ENCODE measurements at places on chromosomes 4 and X.
A peak's percentile ranks its signal among the peaks of the same experiment; 100 is the strongest.

DNA sequence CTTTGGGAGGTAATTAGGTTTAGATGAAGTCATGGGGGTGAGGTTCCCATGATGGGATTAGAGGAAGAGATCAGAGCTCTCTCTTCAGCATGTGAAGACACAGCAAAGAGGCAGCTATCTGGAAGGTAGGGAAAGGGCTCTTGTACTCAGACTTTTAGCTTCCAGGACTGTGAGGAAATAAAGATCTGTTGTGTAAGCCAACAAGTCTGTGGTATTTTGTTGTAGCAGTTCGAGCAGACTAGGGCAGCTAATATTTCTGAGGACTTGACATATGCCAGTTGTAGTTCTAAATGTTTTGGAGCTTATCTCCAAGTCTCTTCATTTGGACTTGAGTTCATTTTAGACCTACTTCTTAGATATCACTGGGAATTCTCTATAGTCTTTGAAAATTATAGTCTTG lies 137.3 kb upstream of the PDE5A start:
- DNase-seq = no peak

- DNase-seq = no peak
Observed at GRCh38 chr4:30962939-30963338, 242.8 kb downstream of the PCDH7 start.

- DNase-seq = no peak
Observed at GRCh38 chr4:145878501-145879435, 59.9 kb downstream of the ZNF827 start.

GRCh38 chr4:29571322-29571721 lies 1148.8 kb upstream of the PCDH7 start:
- no peak for DNase-seq

DNA sequence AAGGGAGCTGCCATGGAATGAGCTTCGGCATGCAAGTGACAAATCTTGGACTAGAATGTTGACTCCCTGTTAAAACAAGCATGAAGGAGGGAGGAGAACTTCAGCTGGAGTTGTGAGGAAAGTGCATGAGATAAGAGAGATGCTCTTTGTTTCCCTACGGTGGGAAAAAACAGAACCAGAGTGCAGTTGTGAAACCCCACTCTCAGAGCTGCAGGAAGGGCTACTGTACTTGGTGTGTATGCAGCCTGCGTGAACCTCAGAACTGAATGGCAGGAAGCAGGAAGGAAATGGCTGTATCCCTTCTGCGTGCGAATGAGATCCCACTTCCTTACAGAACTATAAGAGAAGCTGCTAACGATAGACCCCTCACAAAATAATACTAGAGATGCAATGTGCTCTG lies 57.2 kb downstream of the EGF start:
- no peak for DNase-seq

- DNase-seq = peak; percentile 23
Observed at GRCh38 chr4:185039508-185040273, 21.4 kb downstream of the HELT start.

- DNase-seq = no peak
Observed at GRCh38 chr4:15809058-15809457, 30.9 kb downstream of the CD38 start.

GRCh38 chr4:99043346-99043745 lies 45.2 kb downstream of the ADH5 start:
- no peak for DNase-seq

- no peak for DNase-seq
Observed at GRCh38 chr4:100809506-100809905, 291.7 kb upstream of the EMCN start.

DNA sequence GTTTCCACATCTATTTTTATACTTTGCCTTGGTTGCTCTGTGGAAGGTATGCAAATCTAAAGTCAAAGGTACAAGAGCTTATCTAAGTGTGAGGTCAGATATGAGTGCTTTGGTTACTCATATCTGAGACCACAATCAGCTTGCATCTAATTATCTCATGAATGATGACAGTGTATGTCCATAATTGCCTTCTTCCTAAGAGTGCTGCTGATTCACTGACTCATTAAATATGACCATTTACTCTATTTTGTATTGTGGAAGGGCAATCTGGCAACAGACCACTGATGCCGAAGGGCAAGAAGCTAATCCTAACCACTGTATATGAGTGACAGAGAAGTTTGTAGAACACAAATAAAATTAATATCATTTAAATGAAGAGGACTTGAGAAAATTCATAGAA lies 1190.2 kb upstream of the AGA start:
- no peak for DNase-seq

DNA sequence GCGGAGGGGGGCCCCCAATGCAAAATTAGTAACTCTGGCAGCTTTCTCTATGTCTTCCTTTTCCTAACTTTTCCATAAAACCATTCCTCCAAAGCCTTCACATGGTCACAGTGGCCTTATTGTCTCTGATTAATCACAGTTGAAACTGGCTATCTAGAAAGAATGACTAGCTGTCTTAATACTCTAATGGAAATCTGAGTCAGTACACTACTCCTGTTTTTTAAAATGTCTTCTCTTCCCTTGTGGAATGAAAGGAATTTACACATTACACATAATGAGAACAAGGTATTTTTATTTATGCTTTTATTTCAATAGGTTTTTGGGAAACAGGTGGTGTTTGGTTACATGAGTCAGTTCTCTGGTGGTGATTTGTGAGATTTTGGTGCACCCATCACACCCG lies 66.3 kb upstream of the PUDP start:
- DNase-seq = no peak

DNA sequence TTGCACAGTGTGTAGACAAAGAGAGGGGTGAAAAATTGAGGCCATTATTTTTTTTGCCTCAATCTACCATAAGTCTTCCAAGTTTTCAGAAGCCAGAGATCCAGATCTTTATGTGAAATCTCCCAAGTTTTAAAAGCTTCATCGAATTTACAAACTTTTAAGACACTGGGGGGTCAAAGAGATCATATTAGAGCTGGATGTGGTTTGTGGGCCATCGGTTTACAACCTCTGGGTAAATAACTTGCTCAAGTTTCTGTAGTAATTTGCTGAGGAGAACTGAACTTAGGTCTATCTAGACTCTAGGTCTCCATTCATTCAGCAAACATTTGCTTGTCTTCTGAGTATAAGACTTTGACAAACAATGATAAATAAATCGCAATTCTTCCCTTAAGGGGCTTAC lies 54.0 kb upstream of the CHRNA9 start:
- DNase-seq = no peak

DNA sequence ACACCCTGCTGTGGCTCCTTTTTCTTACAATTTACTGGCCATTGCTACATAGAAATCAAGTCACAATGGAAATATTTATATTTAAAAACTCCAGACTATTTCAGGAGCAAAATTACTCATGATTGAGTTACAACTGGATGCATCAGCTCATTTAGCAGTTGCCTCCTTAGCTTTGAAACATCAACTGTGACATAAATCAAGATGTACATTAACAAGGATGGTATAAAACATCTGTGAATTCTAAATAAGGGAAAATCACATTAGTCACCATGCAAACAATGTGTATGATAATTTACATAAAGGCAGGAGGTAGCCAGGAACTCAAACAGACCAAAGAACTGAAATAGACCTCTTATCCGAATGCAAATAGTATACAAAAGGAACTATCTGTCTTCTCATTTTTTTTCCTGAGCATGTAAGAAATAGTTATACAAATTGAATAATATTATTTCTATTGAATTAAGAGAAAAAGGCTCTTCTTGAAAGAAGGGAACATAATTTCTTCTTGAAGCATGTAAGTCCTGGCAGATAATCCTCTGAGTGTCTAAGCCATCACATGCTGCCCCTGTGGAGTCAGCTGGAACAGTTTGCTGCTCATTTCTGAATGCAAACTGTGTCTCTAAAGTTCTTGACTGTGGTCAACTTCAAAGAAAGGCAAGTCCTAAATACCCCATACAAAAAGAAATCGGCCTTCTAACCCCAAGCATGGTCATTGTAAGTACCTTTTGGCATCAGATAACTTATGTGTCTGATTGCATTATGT lies 151.2 kb downstream of the NAA11 start:
- DNase-seq = no peak

GRCh38 chrX:13669246-13669737 lies 16.4 kb downstream of the TCEANC start:
- DNase-seq = no peak

DNA sequence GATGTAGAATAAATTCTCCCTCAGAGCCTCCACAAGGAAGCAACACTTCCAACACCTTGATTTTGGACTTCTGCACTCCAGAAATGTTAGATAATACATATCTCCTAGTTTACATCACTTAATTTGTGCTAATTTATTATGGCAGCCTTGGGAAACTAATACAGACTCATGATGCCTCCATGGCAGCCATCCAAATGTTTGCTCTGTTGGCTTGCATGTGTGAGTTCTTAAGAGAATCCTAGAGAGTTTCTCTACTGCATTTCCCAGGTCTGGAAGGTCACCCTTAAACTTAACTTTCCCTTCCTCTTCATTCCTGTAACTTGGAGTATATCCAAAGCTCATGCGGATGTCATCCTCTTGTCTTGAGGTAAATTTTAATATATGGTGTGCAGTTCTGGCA lies 956.1 kb downstream of the ADGRL3 start:
- no peak for DNase-seq

- DNase-seq = no peak
Observed at GRCh38 chr4:169987327-169988228, 38.6 kb downstream of the MFAP3L start.

DNA sequence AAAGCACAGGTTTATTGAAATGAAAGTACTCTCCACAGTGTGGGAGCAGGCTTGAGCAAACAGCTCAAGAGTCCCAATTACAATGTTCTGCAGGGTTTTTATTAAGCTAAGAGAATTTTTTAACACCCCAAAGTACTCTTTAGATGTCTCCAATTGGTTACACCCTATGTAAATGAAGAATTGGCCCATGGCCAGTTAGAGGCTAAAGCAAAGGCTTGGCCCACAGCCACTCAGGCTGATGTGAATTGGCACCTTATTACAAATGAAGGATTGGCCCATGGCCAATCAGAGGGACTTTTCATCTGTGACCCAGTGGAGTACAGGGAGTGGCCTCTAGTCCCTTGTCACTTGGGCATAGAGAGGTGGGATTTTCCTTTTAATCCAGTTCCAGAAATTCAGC lies 30.1 kb upstream of the IQCM start:
- DNase-seq = no peak

DNA sequence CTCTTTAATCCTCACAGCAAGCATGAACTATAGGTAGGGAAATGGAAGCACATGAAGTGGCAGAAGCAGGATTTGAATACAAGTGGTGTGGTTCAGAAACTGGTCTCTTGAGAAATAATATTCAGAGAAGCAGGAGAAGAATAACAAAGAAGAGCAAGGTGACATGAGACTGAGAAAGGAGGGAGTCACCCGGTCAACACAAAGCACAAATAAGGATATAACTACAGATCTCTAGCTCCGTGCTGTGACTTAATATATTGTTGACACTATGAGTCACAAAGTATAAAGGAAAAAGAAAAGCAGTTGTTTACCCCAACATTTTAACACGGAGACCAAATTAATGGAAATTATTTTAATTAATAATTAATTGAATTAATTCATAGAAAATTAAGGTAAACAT lies 204.5 kb downstream of the CPE start:
- no peak for DNase-seq

DNA sequence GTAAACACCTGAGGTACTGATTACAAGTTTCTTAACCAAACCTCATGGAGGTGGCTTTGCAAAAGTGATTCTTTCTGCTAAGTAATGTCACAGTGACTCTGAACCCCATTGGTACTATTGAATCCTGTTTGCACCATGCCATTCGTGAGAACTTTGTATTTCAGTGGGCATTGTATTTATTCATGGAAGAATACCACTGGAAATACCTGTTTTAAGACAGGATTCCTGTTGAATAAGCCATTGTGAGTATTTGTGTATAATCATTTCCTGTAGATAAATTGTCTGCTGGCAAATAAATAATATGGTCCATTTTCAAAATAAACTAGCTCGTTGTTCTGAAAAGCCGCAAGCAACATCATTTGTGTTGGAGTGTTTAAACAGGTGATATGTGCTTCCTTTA lies 136.4 kb upstream of the GUCY1A1 start:
- DNase-seq = no peak

DNA sequence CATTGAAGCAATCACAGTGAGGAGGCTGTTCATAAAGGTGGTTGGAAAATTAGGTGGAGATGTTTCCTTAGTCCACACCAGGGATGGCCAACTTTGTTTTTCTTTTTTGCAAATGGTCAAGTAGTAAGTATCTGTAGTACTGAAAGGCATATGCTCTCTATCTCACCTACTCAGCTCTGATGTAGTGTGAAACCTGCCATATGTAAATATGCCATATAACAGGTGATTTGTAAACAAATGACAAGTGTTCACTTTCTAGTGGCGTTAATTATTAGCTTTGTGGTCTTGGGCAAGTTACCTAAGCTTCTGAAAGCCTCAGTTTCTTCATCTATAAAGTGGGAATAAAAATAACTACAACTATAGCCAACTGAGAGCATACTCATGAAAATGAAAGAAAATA lies 421.4 kb upstream of the LCORL start:
- no peak for DNase-seq

DNA sequence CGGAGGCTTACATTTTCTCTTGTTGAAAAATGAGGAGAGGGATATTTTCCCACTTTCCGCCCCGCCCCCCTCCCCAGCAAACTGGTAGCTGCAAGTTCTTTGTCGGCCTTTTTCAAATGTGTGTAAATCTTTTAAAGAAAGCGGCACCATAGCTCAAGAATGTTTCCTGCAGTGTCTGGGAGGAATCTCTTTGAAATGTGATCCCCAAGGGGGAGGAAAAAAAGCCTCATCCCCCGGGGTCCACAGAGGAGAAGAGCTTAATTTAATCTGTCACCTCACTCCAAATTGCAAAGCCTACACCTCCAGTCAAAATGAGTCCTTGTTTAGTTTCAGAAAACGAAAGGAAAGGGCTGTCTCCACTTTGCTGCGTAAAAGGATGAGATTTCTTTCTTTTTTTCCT lies 34.8 kb downstream of the ASMT start:
- no peak for DNase-seq

- peak; percentile 33 for DNase-seq
Observed at GRCh38 chr4:110049951-110050925, 137.6 kb downstream of the EGF start.

- no peak for DNase-seq
Observed at GRCh38 chr4:79865201-79865597, 207.8 kb downstream of the ANTXR2 start.

- no peak for DNase-seq
Observed at GRCh38 chr4:120055162-120055561, 11.5 kb downstream of the MAD2L1 start.

GRCh38 chrX:13419276-13419675 lies 99.4 kb upstream of the ATXN3L start:
- no peak for DNase-seq

GRCh38 chr4:31104043-31104442 lies 383.9 kb downstream of the PCDH7 start:
- no peak for DNase-seq

DNA sequence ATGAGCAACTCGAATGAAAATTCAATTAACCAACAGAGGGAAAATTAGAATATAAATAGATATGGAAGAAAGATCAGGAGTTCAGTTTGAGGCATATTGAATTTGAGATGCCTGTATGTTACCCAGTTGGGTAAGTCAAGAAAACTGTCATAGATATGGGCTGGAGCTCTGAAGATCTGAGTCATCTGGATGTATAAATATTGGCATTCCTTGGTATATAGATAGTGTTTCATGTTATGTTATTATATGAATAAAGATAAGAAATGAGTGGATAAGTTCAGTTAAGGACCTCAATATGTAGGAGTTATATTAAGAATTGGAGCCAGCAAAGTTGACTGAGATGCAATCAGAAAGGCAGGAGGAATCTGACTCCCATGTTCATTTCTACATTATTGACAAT lies 543.6 kb upstream of the SMIM31 start:
- DNase-seq = no peak
